ENCODE measurements at places on chromosomes 3 and 15. TPM values are rescaled to one million over a fixed set of nuclear protein-coding genes. Genes with fewer than 3 reads are reported as not detected.

Gene PRICKLE2
- total RNA-seq, result 34.0 TPM

Gene CCDC191
- 3.9 TPM for total RNA-seq

Gene PLSCR2
- not detected for total RNA-seq

Gene C3orf85
- not detected for total RNA-seq

Gene ACSBG1
- 23.6 TPM for total RNA-seq

Gene SI
- not detected for total RNA-seq

Gene SYNM
- 22.0 TPM for total RNA-seq

Gene CGGBP1
- 62.9 TPM for total RNA-seq

Gene PPP1R14D
- total RNA-seq, result not detected

Gene GADL1
- 3.3 TPM for total RNA-seq

Gene SLC2A2
- not detected for total RNA-seq

Data from skin of body (tissue), 3 donors.